ENCODE measurements at places on chromosomes 2 and 18. TPM values are rescaled to one million over a fixed set of nuclear protein-coding genes. Genes with fewer than 3 reads are reported as not detected.

GRCh38 chr2:2901384-2902345, 476.0 kb downstream of the EIPR1 start:
- DNase-seq: no peak

GRCh38 chr2:86052676-86053075, 53.0 kb downstream of the POLR1A start:
- DNase-seq: no peak

GRCh38 chr2:78999406-78999805, 26.1 kb upstream of the REG3G start:
- DNase-seq: no peak

GRCh38 chr2:100142393-100142792, at the start of gene AFF3:
Gene AFF3, minus strand, starts transcription at chr2:100142590. Its CDS starts 38,136 bp downstream, at chr2:100104454.
- DNase-seq: no peak

DNA sequence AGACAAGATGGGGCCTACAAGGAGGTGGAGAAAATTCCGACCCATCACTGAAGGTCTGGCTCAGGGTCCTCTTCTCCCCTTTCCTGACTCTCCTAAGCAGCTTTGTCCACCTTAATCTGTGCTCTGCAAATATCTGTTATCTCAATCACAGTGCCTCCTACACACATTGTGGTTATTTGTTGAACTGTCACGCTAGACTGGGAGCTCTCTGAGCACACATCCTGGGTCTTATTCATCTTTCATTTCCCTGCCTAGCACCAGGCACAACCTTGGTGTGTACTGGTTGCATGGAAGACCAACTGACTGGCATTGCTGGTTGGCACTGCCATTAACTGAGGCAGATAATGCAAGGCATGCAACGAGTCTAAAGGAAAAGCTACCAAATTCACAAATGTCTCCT, 122.9 kb upstream of the ST6GAL2 start:
- DNase-seq: no peak

- no peak for DNase-seq
Measured at GRCh38 chr2:60677356-60677755, 78.7 kb upstream of the PAPOLG start.

GRCh38 chr2:236871500-236872001, 214.1 kb upstream of the COPS8 start:
- peak; percentile 76 for DNase-seq

GRCh38 chr18:23316988-23317387, 136.1 kb upstream of the RIOK3 start:
- no peak for DNase-seq

DNA sequence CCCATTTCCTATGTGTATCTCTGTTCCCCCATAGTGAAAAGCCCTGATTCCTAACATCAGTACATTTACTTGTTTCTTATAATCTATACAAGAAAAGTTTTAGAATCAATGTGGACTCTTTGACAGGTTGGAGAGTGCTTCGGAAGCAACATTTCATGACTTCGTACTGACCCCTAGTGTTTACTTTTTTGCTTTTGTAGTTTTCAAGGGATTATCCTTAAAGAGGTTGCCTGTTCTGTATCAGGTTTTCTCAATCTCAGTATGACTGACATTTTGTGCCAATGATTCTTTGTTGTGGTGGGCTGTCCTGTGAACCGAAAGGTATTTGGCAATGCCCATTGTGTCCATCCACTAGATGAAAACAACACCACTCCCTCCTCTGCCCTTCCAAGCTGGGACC, 43.3 kb upstream of the SERPINB2 start:
- DNase-seq: peak; percentile 30

The LYPD6B gene
- 12.3 TPM for total RNA-seq

GRCh38 chr2:129757366-129757914, 222.0 kb upstream of the RAB6C start:
- no peak for DNase-seq

GRCh38 chr2:159811232-159811631, 13.2 kb upstream of the CD302 start:
- DNase-seq: no peak

- no peak for DNase-seq
Measured at GRCh38 chr2:38797250-38797676, 19.3 kb downstream of the GEMIN6 start.

DNA sequence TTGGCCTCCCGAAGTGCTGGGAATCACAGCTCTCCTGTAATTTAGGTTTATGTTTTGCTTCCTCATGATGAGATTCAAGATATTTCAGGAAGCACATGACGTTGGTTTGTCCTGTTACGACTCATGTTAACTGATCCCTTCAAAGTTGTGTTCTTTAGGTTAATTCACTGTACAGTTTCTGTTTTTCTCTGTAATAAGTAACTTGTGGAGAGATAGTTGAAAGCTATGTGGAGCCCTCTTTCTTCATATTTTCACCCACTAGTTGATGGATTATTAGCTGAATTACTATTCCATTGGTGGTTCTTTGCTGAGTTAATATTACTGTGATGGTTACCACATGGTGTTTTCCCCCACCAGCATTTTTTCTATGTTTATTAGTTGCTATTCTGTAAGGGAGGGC, 18.3 kb upstream of the CHCHD5 start:
- no peak for DNase-seq

The SLC4A5 gene
- total RNA-seq: 2.1 TPM

GRCh38 chr2:176463546-176463945, 194.3 kb downstream of the MTX2 start:
- no peak for DNase-seq

The ACTG2 gene
- 5.1 TPM for total RNA-seq

The PAX8 gene
- total RNA-seq: 0.30 TPM

The PPIL3 gene
- 52.4 TPM for total RNA-seq

The CAMKMT gene
- total RNA-seq: 11.7 TPM

DNA sequence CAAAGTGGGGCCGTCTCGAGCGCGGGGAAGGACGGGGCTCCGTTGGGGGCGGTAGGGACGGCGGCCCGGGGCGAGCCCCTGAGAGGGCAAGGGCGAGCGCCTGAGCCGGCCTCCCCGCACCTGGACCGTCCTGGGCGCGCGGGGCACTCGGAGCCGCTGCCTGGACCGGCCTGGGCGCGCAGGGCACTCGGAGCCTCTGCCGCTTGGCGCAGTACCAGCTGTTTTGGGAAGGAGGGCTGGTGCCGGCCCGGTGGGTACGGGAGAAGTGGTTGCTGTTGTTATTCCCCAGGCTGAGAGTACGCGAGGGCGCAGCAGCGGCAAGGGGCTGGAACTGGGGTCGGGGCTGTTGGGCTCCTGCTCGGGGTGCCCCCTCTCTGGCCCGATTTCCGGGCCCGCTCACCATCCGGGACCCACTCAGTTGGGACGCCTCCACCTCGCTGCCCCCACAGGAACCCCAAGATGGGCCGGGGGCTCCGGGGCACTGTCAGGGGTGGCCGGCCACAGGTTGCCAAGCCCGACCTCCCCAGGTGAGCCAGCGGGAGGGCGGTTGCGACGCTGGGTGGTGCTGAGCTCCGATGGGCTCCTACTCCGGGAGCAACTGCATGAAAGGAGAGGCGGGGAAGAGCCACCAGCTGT, 579 bp downstream of the ARHGEF4 start:
- no peak for DNase-seq

The VWA3B gene
- not detected for total RNA-seq

- no peak for DNase-seq
Measured at GRCh38 chr18:77897606-77898005, 648.0 kb downstream of the GALR1 start.

The AMER3 gene
- total RNA-seq: under 0.01 TPM

GRCh38 chr2:235713189-235713588, 219.3 kb downstream of the AGAP1 start:
- no peak for DNase-seq

- no peak for DNase-seq
Measured at GRCh38 chr2:8841932-8842331, 4.5 kb upstream of the KIDINS220 start.

The ADD2 gene
- 8.5 TPM for total RNA-seq

DNA sequence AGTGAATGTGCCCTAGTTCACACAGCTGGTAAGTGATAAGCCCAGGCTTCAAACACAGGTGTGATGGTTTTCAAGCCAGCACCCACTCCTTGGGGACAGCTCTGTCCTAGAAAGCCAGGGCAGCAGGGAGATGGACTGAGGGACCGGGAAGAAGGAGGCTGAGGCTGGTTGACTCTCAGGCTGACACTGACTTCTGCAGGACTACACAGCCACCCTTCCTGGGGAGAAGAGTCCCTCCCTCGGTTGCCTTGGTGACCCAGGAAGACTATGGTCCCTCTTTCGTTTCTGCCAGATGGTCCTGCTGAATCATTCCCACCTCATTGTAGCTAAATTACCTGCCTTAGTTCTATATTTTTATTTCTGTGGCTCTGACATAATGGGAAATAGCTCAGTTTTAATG, 11.3 kb upstream of the FSHR start:
- DNase-seq: no peak
